ENCODE measurements at places on chromosomes 2 and 18.

DNA sequence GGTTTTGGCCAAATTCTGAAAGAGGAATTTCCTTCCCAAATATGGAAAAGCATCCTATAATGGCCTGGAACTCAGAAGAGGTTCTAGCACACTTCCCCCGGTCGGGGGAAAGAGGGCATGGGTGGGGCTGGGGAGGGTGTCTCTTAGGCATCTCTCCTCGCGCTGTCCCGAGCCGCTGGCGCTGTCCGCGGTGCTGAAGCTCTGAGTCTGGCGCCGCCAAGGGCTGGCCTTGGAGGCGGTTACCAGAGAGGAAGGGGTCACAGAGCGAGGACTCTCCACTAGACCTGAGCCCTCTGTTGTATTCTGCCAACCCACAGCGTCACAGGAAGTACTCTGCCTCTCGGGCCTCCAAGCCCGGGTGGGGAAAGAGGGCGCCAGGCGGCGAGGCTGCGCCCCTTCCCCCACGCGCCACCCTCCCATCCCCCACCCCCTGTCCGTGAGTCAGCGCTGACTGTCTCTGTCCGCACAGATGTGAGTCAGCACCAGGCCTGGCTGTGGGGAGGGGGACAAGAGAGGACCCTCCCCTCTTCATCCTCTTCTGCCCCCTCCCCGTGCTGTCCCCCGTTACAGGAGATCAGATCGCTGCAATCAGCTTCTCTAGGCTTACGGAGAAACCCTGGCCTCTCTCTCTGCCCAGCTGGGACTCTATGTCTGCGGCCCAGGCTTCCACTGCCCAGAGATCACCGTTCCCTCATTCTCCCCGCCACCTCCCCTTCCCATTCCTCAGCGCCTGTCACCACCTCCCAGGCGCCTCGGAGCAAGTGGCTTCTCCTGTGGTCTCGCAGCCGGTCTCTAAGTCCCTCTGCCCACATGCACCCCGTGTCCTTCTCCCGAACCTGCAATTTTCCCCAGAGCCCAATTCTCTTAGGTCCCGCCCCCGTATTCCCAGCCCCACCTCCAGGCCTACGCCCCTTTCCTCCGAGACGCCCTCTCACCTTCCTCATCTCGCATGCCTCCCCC is 779 bp downstream of the PTPRN start:
- DNase-seq: peak; percentile 25

DNA sequence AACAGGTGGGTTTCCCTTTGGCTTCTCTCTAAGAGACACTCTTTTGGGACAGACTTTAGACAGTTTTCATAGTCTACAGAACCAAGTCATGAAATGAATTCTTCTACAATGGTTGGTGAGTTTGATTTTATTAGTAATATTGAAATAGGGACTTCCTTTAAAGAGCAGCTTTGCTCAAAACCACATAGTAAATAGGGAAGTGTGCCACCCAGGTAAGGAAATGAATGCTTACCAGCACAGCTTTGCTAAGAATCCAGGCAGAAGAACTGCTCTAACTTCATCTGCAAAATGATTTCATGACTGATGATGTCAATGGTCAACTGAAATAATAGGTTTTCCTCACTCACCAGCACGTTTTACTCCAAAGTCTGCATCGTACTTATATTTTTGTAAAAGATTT is 89.2 kb downstream of the NYAP2 start:
- DNase-seq: no peak

DNA sequence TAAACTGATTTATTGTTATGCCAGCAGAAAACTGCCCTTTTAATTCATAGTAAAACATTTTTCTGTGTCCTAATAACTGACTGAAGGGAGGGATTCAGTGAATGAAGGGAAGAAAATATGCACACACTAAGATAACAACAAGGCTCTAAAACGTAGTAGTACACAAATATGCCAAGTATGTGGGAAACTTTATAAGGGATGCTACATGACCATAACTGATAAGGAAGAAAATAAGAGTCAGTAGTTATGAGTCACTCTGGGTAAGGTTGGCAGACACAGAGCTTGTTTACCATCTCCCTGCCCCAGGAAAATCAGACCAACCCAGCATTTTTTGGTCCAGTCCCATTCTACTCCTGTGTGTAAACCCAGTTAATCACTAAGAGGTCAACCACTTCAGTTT is 124.2 kb downstream of the RPRM start:
- no peak for DNase-seq

DNA sequence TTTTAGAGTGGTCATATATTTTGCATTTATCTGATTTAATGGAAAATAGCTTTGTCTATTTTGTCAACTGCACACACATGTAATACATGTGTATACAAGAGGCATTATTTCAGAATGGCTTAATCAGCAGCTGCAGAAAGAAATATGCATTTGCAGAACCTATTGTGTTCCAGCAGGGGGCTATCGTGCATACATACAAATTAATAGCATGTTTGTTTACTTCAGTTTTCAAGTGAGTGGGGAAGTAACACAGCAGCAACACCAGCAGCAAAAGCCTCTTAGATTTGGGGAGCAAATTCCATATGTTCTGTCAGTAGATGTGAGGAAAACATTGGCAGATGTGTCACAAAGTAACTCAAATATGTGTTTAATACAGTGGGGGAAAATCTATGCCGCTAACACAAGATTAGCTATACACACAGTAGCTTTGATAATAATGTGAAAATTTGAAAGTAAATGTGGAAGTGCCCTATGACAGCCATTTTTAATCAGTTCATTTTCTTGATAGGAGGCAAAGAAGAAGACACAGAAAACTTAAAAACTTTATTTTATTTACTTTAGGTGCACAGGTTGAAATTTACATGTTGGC is 218.1 kb downstream of the WDR7 start:
- DNase-seq: no peak

- no peak for DNase-seq
Observed at GRCh38 chr2:233234264-233234663, 17.2 kb upstream of the ATG16L1 start.

DNA sequence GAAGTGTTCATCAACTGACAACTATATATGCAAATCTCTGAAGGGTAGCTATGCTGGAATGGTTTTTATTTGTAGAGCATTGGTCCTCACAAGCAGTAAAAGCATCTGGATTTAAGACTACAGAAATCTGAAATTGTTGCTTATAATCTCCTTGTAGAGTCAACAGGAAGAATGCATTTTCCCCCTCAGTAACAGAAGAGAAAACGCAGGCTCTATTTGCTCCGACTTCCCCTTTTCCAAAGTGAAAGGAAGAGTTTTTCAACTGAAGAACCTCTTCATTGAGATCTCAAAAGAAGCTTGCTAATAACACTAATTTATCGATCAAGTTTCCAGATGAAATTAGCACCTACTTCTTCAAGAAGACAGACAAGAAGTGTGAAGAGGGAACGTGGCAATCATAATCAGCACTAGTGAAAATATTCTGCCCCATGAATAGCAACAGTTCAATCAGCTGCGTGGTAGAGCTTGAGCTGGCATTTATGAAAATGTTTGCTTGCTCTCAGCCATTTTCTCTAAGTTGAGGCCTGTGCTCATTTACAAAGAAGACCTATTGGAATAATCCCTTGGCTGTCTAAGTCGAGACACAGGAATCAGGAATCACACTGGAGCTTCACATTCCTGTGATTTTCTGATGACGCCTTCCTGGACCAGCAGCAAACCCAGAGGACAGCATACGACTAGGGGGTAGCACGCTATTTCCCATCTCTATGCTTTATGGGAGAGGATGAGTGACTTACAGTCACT is 43.7 kb downstream of the TGIF1 start:
- no peak for DNase-seq

GRCh38 chr18:36499938-36500337 is 202.4 kb downstream of the FHOD3 start:
- DNase-seq: no peak

- no peak for DNase-seq
Observed at GRCh38 chr2:177983183-177983788, 89.3 kb downstream of the PDE11A start.
